IMR-90 (cell line): ENCODE measurements at places on chromosomes 12 and 14.
A peak's percentile ranks its signal among the peaks of the same experiment; 100 is the strongest.

DNA sequence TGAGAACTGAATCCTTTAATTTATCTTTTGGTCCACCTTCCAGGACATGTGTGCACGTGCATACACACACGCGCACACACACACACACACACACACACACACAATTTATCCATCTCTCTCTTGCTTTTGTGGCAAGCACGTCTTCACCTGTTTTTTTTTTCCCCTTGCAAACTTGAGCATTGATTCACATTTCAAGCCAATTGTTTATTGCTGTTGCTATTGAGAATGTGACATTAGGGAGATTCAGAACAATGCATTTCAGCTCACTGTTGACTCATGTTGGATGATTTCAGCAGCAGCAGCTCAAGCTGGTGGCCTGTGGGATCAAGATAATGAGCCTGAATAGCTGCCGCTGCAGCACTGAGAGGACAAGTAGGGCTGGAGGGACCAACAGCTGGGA, 128.9 kb downstream of the SNAPC1 start:
- DNase-seq, result peak; percentile 32

DNA sequence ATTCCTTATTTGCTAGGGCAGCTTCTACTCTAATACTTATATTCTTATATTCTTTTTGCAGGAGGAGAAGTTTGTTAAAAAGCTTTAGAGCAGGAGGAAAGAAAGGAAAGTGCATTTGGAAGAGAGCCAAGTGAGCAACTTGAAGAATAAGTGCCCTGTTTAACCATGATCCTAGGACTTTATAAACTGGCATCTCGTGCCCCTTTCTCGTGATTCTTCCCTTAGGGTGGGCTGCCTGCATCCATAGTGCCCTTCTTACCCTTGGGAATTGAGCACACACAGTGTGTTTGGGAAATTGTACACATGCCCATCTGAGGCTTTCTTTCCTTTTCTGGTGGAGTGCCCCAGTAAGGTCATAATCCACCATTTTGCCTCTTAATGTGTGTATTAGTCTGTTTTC, 141.9 kb downstream of the NUBPL start:
- peak; percentile 1 for DNase-seq

- peak; percentile 29 for DNase-seq
These were observed 255.8 kb downstream of the CCDC91 start for GRCh38 chr12:28446031-28446430.

- DNase-seq, result no peak
These were observed 19.3 kb downstream of the SLC25A3 start for GRCh38 chr12:98612696-98613334.

GRCh38 chr12:76032043-76032981, 736 bp upstream of the PHLDA1 start:
- DNase-seq, result peak; percentile 70

DNA sequence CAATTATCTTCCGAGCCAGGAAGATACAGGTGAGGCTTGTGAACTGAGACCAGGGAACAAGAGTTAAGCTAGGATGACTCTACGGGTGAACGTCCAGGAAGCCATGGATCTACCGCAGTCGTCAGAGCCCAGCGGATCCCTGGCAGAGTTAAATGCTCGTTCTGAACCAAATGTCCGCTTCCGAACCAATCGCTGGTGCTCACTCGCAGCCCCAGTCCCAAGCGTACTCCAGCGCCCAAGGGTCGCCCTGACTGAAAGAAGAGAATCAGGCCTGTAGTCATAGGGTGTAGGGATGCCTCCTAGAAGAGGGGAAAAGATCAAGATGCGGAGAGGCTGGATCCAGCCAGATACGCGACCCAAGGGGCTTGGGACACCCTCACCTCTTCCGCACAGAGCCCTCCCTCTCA, 283 bp downstream of the VIPAS39 start:
- DNase-seq, result peak; percentile 40

DNA sequence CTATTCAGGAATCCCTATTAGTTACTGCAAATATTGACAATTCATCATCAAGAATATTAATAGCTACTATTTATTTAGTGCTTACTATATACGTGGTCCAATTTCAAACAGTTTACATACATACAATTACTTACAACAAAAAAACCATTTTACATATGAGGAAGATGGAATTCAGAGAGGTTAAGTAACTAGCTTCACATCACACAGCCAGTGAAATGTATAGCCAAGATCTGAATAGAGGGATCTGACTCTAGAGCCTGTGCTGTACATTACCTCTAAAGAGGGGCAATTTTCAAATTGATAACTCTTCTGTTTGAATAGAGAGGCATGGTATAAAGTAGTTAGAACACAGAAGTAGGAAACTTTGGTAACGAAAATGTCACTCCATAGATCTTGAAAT, 18.3 kb downstream of the SOX5 start:
- DNase-seq, result no peak

DNA sequence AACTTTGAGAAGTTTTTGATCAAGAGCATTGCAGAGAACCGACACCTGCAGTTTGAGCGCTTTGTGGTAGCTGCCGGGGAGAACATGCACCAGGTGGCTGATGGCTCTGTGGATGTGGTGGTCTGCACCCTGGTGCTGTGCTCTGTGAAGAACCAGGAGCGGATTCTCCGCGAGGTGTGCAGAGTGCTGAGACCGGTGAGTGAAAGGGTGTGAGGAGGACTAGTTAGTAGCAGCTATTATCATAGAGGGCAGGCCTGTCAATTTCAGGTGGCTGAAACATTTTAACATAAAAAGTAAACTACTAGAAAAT, 27.0 kb upstream of the HIGD1C start:
- no peak for DNase-seq

GRCh38 chr12:109721276-109721675, 7.7 kb downstream of the FAM222A start:
- no peak for DNase-seq

- DNase-seq, result no peak
These were observed 21.0 kb downstream of the KRT80 start for GRCh38 chr12:52170827-52171226.

DNA sequence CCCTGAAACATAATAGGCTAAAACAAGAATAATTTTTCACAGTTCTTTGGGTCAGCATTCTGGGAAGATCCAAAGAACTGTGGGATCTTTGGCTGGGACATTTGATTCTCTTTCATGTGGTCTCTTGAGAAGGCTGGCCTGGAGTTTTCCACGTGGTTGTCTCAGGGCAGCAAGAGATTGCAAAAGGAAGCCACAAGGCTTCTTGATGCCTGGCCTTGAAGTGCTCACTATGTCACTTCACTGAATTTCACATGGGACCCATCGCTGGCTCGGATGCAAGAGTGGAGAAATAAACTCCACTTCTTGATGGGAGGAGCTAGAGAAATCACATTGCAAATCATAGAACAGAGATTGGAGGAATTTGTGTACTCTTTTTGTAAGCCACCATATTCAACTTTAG, 343.4 kb downstream of the MED13L start:
- no peak for DNase-seq

- peak; percentile 99 for DNase-seq
These were observed 20.6 kb upstream of the PYGL start for GRCh38 chr14:50964683-50965390.

- DNase-seq, result no peak
These were observed 9.9 kb downstream of the BCL7A start for GRCh38 chr12:122031342-122032216.

- no peak for DNase-seq
These were observed 91.5 kb upstream of the PTGDR start for GRCh38 chr14:52175982-52176502.

DNA sequence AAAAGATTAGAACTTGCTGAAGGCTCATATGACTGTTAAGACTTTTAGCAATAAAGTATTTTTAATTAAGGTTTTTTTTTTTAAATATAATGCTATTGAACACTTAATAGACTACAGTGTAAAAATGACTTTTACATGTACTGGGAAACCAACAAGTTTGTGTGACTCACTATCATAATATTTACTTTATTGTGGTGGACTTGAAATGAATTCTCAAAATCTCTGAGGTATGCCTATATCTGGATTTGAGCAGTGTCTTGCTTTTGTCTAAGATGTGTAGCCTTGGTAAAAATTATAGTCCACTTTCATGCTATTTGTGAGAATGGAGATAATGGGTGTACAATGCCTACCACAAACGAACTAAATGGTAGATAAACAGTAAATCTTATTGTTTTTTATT, 33.9 kb upstream of the NAV3 start:
- peak; percentile 40 for DNase-seq

DNA sequence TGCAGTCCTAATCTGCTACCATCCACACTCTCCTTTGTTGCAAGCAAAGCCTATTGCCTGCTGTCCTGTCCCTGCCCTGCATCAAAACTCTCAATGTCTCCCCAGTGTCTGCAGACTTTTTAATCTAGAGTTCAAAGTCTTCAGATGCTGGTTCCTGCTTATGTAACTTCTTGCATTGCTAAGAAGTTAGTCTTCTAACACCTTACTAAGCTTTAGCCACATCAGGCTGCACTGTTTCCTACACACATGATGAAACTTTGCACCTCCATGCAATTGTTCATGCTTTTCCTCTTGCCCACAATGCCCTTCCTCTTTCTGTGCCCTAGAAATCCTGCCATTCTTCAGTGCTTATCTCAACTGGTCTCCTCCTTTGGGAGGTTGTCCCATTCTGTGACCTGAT, 16.2 kb upstream of the DICER1 start:
- DNase-seq, result no peak

DNA sequence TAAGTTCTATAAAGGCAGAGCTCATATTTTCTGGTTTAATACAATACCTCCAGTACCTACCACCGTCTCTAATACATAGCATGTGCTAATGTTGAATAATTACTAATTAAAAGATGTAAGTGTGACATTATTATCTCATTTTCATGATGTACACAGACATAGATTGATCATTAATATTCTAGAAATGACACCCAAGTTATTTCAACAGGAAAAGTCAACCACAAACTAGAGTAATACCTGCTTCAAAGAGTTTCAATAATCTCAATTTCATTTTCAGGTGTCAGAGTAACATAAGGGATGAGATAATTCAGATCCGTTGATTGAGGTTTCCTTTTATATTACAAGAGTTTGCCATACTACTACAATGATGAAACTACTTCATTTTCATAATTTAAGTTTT, 388.9 kb downstream of the SOX5 start:
- DNase-seq, result no peak

DNA sequence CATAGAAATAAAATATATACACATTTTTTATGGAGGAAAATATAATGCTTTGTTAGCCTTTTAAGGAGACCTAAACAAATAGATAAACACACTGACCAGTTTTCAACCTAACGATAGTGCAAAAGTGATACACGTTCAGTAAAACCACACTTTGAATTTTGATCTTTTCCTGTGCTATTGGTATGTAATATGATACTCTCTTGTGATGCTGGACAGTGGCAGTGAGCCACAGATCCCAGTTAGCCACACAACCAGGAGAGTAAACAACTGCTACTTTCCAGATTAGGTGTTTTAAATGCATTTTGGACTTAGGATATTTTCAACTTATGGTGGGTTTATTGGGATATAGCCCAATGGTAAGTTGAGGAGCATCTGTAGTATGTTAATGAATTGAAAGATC, 243.1 kb downstream of the ERC1 start:
- DNase-seq, result peak; percentile 49

- DNase-seq, result no peak
These were observed 166.9 kb upstream of the BTG1 start for GRCh38 chr12:92312463-92312964.

- DNase-seq, result no peak
These were observed 77.5 kb downstream of the LIN7A start for GRCh38 chr12:80860206-80860605.

DNA sequence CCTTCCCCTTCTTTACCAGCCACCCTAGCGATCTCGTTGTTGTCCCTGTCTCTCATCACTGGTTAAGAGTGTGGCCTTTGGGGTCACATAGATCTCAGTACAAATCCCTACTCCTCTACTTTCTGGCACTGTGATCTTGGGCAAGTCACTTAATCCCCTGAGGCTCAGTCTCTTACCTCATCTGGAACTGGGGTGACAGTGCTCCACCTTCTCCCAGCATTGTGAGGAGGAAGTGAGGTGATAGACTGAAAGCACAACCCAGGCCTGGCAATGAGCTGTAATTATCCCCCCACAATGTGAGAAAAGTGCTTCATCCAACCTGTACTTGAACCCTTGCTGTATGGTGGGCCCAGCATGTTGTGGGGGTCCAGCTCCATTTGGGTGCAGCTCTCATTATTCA, 48.0 kb downstream of the IRAK3 start:
- DNase-seq, result no peak

GRCh38 chr14:85247071-85247470, 282.9 kb upstream of the FLRT2 start:
- no peak for DNase-seq

DNA sequence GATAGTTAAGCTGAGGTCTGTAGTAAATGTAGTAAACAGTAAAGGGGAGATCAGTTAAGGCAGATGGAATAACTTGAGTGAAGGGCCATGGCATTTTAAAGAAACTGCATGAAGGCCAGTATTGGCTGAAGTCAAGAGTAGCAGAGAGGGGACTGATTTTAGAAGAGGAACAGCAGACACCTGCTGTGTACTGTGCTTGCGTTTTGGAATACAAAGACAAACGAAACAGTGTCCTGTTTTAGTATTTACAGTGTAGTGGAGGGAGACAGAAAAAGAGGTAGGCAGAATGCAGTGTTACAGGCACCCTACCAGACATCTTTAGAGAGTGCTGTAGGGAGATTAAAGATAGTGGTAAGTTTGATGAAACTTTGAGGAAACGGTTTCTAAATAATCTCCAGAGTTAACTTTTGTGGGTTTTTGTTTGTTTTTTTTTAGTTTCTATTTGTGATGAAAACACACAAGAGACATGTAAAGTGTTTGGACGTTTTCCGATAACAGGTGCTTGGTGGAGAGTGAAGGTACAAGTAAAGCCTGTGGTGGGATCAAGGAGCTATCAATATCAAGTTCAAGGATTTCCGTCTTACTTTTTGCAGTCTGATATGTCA, 2.1 kb downstream of the HELB start:
- DNase-seq, result no peak

DNA sequence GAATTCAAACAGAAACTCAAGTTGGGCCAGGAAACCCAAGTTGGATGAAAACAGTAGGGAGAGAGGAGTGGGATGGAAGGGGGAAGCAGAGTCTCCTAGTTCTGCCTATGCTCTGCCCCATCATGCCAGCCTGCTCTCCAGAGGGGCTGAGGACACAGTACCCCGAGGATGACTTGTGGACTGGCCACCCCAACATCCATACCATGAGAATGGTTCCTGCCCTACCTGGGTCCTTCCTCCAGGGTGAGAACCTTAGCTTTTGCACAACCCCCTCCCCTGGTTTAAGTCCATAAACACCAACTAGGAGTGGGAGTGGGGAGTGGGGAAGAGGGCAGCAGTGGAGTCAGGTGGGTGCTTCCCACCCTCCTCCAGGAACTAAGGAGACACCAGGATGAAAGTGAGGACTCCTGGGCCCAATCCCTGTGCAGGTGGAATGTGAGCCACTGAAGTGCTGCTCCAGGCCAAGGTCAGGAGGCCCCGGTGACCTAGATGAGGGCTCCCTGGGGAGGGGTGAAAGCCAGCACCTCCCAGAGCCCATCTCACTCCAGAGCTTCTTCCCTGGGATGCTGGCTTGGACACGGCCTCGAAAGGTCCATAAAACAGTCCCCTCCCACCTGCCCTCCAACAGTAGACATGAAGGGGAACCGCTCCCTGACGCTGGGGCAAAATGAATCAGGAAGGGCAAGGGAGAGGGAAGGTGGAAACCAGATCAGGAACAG, 6.6 kb downstream of the ZNF385A start:
- no peak for DNase-seq

GRCh38 chr12:75660805-75661404, 149.5 kb upstream of the KRR1 start:
- DNase-seq, result peak; percentile 90
